ENCODE measurements at places on chromosomes 12 and 14.

DNA sequence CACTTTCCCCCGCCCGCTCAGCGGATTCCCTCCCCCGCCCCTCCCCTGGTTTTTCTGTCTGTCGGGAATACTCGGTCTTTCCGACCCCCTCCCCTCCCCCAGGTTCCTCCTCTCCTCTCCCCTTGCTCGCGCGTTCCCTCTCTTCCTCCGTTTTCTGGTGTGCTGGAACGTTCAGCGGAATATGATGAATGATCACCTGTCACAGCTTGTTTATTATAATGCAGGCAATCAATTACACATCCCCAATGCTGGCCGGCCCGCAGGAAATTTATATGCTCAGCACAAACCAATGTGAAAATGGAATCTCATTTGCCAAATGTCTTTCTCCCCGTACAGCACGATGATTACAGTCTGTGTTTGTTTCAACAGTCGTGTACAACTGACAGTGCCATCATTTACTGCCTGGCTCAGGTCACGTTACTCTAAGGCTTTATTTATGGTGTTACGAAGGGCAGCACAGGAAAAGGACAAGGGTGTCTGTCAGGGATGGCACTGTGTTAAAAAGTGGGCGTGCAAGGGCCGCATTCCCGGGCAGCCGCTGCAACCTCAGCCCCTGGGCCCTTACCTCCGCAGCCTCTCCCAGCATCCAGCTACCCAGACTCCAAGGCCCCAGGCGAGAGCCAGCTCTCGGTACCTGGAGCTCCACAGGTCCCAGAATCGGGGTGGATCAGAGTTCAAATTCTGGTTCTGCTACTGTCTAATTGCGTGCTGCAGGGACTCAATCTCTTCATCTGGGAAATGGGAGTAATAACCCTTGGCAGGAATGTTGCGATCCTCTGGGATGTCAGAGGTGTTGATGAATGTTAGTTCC, 24.7 kb upstream of the MAP1LC3B2 start:
- peak; percentile 23 for DNase-seq

DNA sequence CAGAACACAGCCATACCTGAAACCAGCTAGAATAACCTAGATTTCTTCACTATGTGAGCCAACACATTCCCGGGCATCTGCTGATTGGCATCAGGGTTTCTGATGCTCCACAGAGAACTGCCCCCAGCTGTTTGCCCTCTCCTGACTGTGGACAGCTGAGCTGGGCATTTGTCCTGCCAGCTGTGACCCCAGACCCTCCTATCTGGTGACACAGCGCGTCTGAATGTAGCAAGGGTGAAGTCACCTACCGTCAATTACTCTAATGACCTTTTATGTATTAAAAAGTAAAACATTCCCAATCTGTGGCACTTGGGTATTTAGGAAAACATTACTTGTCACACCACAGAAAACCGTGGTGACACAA, 29.7 kb upstream of the SFSWAP start:
- DNase-seq = no peak

- DNase-seq = no peak
These were observed 480.2 kb upstream of the PRICKLE1 start for GRCh38 chr12:43069768-43070221.

DNA sequence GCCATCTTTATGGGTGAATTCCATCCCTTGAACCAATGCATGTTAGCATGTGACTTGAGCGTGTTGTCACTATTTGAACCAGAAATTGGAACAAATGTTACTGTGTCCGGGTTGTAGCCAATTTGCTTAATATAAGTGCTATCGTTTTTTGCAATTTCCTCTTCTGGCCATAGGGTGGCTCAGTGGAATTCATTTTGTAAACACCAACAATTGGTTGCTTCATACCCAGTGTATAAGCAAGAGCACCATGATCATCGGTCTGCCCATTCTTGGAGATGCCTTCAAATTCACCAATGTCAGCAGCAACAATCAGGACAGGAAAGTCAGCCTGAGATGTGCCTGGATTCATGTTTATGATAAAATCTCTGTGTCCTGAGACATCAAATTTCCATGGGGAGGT, 5.0 kb upstream of the NEDD1 start:
- no peak for DNase-seq

GRCh38 chr14:69895109-69895508, 15.9 kb downstream of the SMOC1 start:
- no peak for DNase-seq

- no peak for DNase-seq
These were observed 44.8 kb upstream of the FRS2 start for GRCh38 chr12:69425417-69425816.

DNA sequence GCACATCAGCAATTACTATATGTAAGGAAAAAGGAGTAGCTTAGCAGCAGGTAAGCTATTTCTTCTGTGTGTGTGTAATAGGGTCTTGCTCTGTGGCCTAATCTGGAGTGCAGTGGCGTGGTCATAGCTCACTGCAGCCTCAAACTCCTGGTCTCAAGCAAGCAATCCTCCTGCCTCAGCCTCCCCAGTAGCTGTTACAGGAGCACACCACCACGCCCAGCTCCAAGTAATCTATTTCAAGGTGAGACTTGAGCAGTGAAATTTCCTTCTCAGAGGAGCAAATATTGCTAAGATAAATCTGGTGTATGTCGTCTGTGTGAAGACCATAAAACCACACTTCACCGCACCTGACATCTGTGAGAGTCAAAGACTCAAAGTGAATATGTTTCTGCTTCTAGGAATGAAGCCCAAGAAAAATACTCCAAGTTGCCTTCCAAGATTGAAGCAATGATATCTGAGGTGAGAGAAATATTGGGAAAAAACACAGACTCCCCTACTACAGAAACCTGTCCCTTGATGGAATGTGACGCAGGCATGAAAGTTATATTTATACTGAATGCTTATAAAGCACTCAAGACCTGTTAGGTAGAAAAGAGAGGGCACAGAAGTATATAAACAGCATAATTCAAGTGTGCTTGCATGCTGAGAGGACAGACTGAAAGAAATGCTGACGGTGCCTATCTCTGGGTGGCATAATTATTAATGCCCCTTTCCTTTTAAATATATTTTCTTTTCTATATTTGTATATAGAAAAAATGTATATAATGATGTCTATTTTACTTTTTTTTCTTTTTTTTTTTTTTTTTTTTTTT, 2.5 kb upstream of the SELPLG start:
- DNase-seq = no peak
